ENCODE measurements at places on chromosomes 11 and 22.
A peak's percentile ranks its signal among the peaks of the same experiment; 100 is the strongest.

GRCh38 chr22:49112176-49112575, 715.5 kb downstream of the BRD1 start:
- no peak for DNase-seq

- no peak for DNase-seq
These were observed 4.2 kb upstream of the RASGRP2 start for GRCh38 chr11:64747961-64748665.

GRCh38 chr11:118283756-118284350, 19.8 kb upstream of the MPZL2 start:
- no peak for DNase-seq

DNA sequence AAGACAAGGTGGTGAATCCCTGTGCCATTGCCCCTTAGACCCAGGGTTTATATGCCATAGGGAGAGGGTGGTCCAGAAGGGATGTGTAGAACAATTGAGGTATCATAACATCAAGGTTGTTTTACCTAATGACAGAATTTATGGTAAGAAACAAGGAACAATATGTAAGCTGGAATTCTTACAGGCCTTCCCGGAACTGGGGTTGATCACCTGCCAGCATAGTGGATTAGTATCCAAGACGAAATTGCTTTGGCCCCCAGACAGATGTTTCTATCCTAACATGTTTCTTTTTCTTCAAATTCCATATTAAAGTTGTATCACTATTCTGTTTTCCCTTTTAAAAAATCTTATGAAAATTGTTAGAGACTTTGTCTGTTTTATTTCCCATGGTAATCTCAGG, 343.8 kb upstream of the ANO3 start:
- peak; percentile 88 for DNase-seq

- no peak for DNase-seq
These were observed 19.5 kb downstream of the YPEL4 start for GRCh38 chr11:57630171-57630570.

DNA sequence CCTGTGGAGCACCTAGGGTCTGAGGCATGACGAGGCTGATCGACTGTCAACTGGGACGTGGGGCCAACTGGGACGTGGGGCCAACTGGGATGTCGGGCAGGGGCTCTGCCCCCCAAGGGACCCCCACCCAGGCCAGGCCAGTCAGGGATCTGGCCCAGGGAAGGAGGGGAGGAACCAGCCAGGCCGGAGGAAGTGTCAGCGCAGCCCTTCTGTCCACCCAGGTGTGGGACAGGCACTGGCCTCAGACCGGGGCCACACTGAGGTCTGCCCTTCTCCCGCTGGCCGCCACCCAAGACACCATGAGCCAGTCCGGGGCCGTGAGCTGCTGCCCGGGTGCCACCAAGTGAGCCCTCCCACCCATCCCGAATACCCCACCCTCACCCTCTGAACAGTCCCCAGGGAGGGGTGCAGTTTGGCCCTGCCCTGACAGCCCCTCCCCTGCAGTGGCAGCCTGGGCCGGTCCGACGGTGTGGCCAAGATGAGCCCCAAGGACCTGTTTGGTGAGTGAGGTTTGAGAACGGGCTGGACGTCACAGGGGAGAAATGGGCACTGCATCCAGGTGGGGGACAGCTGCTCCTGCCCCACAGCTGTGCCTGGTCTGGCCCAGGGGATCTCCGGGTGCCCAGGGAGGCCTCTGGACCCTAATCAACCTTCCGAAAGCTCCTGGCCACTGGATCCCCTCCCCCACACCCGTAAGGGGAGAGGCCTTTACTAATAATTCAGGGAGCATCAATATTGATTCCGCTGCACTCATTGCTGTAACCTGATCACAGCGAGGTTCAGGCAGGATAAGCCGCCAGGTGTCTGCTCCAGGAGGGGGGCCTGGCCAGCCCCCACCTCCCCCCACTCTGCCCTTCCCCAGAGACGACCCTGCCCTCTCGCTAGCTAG, 3.3 kb downstream of the EPS8L2 start:
- no peak for DNase-seq

GRCh38 chr11:121341609-121342008, 49.0 kb downstream of the SC5D start:
- no peak for DNase-seq

DNA sequence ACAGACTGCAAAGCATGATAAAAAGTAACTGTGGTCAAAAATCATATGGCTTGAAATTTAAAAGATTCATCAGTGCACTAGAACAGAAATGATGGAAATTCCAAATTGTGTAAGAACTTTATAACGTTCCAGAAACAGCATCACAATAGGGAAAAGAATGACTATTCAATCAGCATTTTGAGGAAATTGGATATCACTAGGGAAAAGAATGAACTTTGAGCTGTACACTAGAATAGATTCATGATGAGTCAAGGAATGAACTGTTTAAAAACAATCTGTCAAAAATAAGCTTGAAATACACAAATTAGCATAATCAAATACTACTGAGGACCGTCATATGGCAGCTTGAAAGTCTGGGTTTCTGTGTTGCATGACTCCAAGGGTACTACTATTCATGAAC, 20.5 kb upstream of the HEPHL1 start:
- DNase-seq: no peak

DNA sequence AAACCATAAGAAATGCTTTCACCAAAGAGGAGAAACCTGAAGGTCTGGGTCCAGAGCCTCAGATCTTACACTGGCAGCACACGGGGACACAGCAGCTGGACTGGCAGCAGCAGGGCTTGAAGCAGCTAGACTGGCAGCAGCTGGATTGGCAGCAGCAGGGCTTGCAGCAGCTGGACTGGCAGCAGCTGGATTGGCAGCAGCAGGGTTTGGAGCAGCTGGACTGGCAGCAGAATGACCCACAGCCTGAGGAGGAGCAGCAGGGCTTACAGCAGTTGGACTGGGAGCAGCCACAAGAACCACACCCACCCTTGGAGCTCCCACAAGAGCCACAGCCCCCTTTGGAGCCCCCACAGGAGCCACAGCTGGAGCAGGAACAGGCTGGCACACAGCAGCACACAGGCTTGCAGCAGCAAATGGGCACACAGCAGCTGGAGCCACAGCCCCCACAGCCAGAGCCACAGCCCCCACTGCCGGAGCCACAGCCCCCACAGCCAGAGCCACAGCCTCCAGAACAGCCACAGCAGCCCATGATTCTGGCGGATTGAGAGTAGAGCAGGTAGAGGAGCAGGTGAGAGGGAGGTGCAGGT, at the start of gene KRTAP5-11:
TSS of gene KRTAP5-11 (minus strand) at position 567 of the 587 bp plus-strand sequence. CDS start at position 529, 38 bp downstream.
- DNase-seq: no peak

DNA sequence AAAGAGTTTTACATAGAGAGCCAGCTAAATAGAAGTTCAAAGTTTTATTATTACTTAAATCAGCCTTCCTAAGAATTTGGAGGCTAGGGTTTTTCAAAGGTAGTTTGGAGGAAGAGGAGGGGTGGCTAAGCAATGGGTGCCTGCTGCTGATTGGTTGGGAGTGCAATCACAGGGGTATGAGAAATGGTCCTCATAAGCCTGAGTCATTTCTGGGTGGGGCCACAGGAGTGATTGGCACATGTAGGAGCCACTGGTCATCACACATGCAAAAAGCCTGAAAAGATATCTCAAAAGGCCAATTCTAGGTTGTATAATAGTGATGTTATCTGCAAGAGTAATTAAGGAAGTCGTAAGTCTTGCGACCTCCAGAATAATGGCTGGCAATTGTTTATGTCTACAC, 12.9 kb downstream of the OR51L1 start:
- DNase-seq: no peak

DNA sequence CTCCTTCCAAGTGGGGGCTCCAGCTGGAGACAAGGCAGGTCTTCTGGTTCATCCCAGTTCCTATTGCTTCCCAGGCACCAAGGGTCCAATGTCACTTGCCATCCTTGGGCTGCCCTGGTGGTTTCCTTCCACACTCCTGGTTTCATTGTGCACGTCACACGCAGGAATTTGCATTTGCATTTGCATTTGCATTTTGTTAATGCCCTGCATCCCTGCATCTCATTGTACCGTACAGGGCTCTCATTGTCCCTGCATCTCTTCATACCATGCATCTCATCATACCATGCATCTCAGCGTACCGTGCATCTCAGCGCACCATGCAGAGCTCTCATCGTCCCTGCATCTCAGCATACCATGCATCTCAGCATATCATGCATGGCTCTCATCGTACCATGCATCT, 112.2 kb upstream of the SYT13 start:
- no peak for DNase-seq

DNA sequence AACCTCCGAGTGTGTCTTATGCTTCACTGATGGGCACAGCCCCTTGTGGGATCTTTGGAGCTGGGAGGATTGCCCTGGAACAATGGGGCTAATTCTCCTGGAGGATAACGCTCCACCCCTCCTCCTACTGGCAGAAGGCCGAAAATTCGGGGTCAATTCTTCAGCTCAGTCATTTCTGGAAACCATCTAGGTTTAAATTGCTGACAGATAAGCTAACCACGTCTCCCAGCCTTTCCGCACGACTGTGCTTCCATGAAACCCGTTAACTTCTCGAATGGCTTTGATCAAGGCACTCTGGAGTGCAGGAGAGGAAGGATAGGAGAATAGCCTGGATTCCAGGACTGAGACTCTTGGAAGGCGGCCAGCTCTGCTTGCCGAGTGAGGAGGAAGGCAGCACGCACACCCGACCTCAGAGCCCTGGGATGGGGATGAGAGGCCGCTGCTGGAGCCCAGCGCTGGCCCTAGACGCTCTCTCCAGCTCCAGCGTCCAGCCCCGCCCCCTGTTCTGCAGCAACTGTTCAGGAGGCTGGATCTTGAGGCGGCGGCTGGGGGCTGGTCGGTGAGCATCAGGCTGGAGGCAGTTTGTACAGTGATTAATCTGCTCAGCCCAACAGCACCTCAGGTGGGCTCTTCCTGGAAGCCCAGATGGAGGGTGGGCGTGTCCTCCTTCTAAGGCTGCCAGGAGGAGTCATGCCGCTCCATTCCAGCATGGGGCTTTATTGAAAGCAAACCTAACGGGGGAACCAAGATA, 176.7 kb upstream of the NCAM1 start:
- DNase-seq: peak; percentile 88

DNA sequence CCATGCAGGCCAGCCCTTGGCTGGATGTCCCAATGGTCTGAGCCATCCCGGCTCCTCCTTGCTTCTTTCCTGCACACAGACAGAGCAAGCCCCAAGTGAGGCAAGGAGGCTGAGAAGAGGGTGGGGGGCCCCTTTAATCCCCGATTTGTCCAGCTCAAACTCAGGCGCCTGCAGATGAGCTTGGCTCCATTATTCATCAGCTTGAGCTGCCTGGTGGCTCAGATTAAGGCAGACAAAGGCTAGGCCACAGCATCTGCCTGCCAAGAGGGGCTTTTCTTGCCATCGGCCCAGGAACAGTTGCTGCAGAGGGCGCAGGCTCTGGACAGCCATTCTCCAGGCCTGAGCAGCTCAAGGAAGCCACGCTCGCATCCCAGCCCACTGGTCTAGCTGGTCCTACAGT, 35.4 kb downstream of the LMO1 start:
- no peak for DNase-seq

DNA sequence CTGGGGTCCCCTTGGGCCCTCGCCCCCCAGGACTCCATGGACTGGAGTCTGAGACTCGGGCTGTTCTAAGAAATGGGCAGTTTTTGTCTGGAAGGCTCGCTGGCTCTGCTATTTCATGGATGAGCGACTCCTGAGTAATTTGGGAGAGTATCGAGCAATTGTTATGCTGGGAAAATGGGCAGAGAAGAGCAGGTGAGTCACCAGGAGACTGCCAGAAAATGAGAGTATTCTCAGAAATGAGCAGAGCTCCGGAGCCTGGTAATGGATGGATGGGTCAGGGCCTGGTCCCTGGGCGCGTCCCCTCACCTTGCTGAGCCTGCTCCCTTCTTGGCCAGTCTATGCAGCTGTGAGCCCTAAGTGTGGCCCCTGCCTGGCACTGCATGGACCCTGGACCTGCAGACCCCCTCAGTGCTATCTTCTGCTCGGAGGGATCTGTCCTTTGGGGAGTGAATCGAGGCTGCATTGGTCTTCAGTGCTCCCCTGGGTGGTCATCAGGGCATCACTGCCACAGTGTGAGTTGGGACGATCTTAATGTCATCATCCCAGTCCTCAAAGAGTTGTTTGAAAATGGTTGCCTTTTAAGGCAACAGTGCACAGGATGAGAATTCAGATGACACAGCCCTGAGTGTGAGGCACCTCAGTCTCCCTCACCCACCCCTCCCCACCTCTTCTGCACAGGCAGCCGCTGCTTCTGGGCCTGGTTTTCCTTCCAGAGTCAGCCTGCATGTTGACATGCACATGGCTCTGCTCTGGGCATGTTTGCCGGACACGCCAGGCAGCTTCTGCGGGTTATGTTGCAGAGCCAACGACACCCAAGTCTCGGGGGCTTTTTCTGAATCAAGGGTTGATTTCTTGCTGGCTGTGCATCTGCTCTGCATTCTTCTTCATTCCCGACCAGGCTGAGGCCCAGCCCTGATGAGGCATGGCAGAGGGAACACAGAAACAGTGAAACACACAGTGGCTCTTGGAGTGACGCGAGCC, 519.0 kb downstream of the TBC1D22A start:
- peak; percentile 20 for DNase-seq

GRCh38 chr11:131938351-131938751, 567.9 kb downstream of the NTM start:
- no peak for DNase-seq

- no peak for DNase-seq
These were observed 583 bp upstream of the PKP3 start for GRCh38 chr11:393219-394033.

All from muscle of back (tissue), 13 donors.